ENCODE measurements at places on chromosomes 5 and 9.

DNA sequence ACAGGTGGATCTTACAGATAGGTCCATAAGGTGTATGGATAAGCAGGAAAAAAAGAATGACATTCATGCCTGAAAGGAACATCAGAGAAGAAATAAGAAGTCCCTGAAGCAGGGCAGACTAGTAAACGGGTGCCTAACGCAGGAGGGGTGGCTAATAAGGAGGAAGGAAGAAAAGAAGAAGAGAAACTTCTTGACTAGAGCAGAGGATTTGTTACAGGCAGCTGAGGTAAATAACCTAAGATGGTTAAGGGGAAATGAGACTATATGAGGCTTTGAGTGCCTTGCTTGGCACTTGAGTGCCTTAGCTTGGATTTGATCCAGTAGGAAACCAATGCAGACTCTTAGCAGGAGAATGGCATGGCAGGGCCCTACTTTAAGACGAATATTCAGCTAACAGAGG, 313.5 kb upstream of the PDE4D start:
- DNase-seq, result no peak

- no peak for DNase-seq
These were observed 26.5 kb downstream of the OXCT1 start for GRCh38 chr5:41843456-41844370.

- no peak for DNase-seq
These were observed 1991.3 kb upstream of the C9orf72 start for GRCh38 chr9:29564564-29564963.

DNA sequence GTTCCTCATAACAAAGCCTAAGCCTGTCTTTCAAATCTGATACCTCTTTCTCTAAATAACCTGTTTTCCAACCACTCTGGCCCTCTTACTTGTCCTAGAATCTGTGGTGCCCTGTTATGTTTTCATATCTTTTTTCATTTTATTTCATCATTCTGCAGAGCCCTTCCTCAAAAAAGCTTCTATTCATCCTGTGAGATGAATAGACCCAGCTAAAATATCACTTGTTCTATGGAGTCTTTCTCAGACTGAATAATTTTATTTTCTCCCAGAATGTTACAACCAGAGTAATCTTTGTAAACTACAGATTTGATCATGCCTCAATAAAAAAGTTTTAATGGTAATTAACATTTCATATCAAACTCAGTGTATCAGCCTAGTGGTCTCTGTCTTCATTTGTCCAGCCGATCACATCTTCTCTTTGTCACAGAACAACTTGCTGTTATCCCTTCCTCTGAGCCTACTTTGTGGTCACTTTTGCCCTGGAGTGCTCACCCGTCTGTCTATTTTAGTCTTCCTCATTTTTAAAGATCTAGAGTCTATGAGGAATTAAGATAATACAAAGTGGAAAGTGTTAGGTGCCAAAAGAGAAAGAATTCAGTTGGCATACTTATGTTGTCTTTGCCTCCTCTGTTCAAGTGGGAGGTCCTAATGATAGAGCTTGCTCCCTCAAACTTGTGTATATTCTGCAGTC, 77.8 kb downstream of the ZCCHC7 start:
- DNase-seq, result no peak

GRCh38 chr9:86838519-86839497, 108.5 kb downstream of the GAS1 start:
- no peak for DNase-seq

GRCh38 chr5:169088028-169088725, 212.8 kb downstream of the SLIT3 start:
- DNase-seq, result no peak

GRCh38 chr5:131270809-131271208, 7.0 kb downstream of the CDC42SE2 start:
- no peak for DNase-seq

DNA sequence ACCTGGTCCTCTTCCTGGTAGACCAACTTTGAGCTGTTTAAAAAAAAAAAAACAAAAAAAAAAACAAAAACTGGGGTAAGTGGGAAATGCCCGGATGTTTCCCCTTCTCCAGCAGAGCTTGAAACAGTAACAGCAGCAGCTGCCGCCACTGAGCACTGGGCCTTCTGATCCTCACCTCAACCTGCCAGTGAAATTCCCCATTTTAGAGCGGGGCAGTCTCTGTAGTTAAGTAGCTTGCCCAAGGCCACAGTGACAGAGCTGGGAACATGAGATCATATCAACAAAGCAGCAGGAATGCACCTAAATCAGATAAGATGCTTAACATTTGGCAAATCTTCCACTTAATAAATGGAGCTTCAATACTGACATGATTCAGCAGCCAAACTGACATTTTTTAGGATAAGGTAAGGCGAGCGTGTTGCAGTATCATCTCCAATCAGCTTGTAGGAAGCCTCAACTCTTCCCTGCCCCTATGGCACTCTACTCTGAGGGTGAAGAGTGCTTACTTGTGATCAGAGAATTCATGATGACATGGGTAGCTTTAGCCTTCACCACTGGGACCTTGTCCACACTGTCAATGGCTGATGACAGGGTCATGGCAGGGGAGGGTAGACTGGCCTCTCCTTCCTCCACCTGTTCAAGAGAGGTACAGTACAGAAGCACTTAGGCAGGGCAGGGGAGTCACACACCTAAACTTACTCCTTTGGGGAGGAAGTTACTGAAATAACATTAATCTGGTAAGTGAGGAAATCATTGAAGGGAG, 9.3 kb downstream of the KIAA1191 start:
- no peak for DNase-seq

Data from stimulated activated CD4-positive, alpha-beta T cell treated with anti-CD3 and anti-CD28 coated beads, Interleukin-1b, Interleukin-23, amount 100 ng/mL, for 1 hour (primary cell).